ENCODE measurements at places on chromosomes 6 and 20.

DNA sequence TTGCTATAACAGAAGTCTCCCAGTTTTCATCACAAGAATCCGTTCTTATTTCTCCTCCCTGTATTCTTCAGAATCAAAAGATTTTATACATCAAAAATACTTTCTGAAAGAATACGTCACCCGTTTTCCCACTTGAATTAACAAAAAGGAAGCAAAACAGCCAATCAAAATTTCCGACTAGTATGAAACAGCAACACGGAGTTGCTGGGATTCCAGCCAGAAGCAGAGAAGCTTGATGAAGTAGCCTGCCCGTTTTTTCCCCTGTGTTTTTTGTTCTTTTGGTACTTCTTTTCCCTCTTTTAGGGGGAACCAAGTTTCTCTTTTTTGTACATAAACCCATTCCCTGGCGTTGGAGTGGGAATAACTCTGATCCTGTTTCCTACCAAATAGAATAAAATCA, 14.6 kb downstream of the TXLNB start:
- no peak for DNase-seq

- DNase-seq: no peak
These were observed 347.5 kb upstream of the SOX4 start for GRCh38 chr6:21246075-21246474.

GRCh38 chr6:97293198-97293696, 10.2 kb upstream of the MMS22L start:
- DNase-seq: no peak

GRCh38 chr6:119533603-119534279, 184.2 kb upstream of the MAN1A1 start:
- DNase-seq: no peak

DNA sequence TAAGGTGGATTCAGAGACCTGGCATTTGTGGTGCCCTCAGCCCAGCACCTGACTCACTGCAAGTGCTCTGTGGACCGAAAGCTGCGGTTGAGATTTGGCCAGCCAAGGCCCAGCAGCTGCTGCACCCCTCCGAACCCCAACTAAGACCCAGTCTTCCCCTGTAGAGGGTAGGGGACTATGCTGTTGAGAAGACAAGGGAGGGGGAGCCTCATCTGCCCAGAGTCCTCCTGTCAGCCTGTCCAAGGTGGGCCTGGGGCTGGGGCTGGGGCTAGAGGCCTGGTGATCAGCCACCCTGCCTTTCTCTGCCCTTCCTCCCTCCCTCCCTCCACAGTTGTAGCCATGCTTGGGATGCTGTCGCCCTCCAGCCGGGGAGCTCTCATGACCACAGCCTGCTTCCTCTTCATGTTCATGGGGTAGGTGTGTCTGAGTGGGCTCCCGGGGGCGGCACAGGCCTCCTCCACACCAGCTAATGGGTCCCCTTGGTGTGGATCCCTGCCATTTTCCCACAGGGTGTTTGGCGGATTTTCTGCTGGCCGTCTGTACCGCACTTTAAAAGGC, 40.9 kb downstream of the TM9SF4 start:
- DNase-seq: no peak

DNA sequence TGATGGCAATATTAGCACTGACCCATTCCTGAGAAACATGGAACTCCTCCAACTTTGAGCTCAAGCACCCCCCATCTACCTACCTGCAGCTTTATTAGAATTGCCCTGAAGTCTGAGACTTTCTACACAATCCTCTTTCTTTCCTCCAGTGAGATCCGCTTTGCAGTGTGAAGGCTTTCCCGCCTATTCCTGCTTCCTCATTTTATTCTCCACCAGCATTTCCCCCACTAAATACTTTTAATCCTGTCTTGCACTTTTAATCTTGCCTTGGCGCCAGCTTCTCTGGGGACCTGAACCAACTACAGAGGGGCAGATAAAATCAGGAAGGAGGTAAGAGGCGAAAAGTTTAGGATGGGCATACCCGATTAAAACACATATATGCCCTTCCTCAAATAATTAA, 178.1 kb upstream of the PRDM1 start:
- no peak for DNase-seq

DNA sequence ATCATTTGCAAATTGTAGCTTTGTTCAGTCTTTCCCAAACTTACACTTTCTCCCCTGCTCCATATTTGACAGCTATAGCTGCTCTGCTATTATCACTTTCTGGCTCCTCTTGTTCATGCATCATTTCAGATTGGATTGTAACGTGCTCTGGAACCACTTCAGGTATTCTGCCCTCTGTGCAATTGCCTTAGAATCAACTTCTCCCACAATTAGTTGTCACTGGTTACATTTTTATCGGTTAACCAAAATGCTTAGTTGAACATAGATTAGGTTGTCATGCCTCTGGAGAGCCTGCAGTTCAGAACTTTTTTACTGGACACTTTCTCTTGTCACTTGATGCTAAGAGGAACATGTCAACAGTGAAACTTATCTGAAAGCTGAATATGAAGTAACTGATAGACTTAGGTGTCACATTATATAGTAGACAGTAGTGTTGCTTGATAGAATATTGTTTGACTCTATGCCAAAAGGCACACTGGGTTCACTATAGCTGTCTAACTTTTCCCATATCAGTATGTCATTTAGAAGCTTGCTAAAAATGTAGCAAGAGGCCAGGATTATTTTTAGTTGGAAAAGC, 127.7 kb upstream of the PTPRK start:
- DNase-seq: no peak

DNA sequence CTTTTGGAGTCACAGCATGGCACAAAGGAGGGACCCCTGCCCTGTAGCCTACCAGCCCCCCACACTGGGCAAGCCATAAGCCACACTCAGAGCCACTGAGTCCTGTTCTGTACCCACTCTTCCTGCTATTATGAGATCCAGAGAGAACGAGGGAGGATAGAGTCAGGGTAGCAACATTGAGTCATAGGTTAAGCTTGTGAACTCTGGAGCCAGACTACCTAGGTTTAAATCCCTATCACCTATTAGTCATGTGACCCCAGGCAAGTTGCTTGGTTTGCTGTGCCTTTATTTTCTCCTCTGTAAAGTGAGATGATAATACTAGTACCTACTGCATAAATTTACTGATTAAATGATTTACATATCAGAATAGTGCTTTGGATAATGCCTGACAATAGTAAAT, 540 bp downstream of the CNBD2 start:
- no peak for DNase-seq

DNA sequence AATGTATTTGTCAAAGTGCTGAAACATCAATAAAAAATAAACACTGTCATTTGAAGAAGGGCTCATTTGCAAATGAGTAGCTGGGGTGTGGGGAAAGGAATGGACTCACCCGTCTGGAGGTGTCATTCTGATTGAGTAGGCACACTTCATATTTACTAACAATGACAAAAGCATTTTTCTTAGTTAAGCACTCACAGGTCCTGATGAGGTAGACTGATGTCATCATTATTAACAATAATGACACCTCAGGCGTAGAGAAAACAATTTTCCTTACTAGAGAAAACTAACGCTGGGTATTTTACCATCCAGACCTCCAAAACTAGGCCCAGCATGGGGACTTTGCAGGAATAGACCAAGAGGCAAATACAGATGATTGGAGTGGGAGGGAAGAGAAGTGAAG, 76.0 kb downstream of the UNC5CL start:
- no peak for DNase-seq

DNA sequence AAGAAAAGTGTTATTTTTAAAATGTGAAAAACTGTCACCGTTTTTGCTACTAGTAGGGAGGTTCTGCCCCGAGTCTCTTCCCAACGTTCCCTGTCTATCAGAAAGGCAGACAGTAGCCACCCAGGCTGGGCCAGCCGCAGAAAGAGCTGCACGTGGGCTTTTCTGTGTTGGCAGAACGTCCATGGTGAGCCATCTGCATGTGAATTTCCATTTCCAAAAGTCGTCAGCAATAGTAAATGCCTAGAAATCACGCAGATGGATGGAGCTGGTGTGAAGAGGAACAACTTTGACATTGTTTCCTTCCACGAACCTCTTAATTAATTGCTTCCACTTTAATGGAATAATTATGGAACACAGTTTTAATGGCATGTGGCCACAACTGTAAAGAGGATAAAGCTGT, 97.5 kb downstream of the FAM120B start:
- no peak for DNase-seq

GRCh38 chr6:158000530-158001307, 19.1 kb downstream of the SYNJ2 start:
- no peak for DNase-seq

DNA sequence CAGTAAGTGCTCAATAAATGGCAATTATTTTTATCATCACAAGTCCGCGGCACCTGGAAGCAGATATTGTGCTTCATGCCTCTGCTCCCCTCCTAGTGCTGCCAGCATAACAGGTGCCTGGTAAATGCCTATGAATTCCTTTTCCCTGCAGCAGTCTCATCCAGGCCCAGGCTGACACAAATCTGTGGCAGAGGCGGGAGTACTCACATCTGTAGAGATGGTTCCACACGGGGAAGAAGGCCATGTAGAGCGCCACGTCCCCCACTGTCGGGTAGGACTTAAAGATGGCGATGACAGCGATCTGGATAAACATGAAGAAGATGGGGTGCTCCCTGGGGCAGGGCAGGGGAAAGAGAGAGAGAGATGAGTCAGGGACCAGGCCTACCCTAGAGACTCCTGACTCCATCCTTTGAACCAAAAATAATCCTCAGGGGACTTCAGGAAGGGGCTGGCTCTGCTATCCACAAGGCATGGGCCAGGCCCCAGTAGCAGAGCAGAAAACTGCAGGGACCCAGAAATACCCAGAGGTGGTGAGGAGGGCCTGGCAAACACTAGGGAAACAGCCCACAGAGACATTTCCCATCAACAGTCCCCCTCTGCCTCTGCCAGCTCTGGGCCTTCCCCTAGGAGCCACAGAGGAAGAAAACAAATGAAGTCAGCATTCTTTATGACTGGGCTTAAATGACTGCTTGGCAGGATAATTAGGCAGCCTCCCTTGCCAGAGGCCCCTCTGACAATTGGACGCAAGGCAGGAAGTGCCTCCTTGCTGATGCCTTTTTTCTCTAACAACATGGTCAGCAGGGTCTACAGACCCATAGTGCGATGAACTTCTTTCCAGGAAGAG, 23.0 kb downstream of the MAP1LC3A start:
- DNase-seq: no peak

- no peak for DNase-seq
These were observed 13.2 kb downstream of the QKI start for GRCh38 chr6:163427498-163428254.

GRCh38 chr6:135329851-135330803, 149.0 kb downstream of the MYB start:
- no peak for DNase-seq

DNA sequence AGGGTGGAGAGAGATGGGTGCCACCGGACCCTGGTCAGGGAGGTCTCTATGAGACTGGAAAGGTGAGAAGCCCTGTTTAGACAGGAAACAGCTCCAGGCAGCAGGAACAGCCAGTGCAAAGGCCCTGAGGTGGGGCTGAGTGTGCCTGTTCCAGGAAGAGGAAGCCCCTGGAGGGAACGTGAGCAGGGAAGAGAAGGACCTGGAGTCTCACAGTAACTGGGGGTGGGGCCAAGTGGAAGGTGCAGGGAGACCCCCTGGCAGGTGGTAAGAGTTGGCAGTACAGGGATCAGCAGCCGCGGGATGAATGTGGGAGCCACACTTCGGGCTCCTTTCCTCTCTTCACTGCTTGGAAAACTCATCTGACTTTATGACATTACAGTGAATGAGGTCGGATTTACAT, 43.8 kb upstream of the CST5 start:
- no peak for DNase-seq

DNA sequence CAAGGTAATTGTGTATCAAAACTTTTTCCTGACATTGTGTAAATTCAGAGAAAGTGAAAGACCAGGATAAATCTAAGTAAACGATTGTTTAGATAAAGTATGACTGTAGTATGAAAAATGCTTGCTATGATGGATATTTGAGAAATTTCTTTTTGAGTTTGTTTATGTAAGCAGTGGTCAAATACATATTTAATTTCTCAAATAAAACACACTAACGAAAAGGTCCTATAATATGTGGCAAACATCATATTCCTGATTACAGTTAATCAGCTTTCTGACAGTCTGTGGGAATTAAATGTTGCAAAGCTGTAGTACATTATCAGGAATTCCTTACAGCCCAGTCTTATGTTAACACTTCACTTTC, 636.9 kb downstream of the MMUT start:
- DNase-seq: no peak

DNA sequence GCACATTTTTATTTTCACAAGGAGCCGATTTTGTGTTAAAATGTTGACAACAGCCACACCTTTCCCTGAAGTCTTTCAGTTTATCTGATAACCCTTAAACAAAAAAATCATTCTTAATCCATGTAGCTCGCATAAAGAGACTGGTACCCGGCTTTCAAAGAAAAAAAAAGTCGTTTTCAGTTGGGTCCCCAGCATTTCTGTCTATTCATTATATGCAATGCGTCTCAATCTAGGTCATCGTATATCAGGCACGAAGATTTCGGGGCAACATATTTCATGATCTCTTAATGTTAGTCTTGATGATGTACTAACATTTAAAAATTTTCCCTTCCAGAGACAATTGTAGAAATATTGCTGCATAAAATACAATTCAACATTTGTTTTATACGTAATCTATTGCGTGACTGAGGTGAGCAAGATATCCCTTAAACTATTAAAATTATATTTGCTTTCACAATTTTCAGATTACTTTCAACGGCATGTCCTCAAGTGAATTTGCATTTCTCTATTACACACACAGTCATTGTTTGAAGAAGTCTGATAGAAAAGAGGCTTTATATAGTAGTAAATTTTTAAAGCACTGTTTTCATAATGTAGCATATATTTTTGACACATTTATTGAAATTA, 2.9 kb upstream of the TUBB2B start:
- no peak for DNase-seq

DNA sequence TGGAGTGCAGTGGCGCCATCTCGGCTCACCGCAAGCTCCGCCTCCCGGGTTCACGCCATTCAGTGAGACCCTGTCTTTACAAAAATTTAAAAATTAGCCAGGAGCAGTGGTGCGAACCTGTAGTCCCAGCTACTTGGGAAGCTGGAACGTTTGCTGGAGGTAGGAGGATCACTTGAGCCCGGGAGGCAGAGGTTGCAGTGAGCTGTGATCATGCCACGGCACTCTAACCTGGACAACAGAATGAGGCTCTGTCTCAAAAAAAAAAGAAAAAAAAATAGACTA, 5.7 kb upstream of the PARD6B start:
- no peak for DNase-seq

DNA sequence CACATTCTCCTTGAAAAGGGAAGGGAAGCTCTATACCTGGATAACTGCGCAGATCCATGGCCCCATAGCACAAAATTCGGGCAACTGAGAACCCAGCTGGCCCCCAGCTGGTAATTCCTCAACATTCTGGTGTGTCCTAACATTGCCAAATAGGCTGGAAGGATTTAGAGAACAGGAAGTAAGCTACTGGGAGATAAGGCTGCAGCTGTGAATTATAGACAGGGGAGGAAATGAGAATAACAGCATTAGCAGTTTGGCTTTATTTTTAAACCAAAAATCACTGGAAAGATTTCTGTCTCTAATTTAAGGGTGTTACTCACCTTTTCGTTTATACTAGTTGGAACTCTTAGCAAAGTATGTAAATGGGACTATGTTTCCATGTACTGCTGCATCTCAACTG, 97.2 kb downstream of the TULP4 start:
- DNase-seq: no peak

GRCh38 chr20:20466341-20466879, 98.5 kb downstream of the INSM1 start:
- no peak for DNase-seq
